Hair follicular keratinocyte (primary cell): ENCODE measurements at places on chromosomes 6 and 20. TPM values are rescaled to one million over a fixed set of nuclear protein-coding genes. Genes with fewer than 3 reads are reported as not detected.

The SNTA1 gene
- total RNA-seq: 8.4 and 11.5 TPM in 2 replicates

The SIM1 gene
- not detected in 2 replicates for total RNA-seq

The NHLRC1 gene
- 2.0 and 3.0 TPM in 2 replicates for total RNA-seq

The NOTCH4 gene
- total RNA-seq: 0.08 and 0.61 TPM in 2 replicates

The SLC35F1 gene
- 0.04 TPM in 1 of 2 replicates, not detected in the other for total RNA-seq

The SOX12 gene
- total RNA-seq: 6.6 and 8.9 TPM in 2 replicates
